ENCODE measurements at places on chromosomes 4 and X.
A peak's percentile ranks its signal among the peaks of the same experiment; 100 is the strongest.

DNA sequence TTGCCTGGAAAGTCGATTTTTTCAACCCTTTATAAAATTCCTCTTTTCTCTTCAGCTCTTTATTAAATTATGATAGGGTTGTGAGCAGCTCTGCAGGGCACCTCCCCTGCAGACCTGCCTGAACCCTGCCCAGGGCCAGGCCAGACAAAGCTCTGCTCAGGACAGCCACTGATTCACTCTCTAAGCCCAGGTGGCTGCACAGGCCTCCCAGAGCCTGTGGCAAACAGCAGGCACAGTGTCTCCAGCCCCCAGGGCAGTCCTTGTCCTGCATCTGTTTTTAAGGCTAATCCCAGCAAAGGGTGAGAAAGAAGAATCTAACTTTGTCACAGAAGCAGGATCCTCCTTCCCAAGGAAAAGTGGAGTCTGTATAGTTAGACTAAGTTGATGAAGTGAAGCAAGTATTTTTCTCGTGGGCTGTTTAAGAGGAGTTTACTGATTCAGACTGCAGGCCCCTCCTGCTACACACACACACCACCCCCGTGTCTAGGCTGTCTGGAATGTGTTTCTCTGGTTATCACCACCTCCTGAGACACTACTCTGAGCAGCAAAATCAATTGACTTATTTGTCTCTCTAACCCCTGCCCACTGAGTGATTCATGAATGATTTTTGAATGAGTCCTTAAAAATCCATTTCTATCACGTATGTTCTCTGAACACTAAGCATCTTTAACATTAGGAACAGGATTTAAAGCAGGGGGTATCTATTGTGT lies 101.7 kb downstream of the CHIC2 start:
- DNase-seq = no peak

- peak; percentile 42 for DNase-seq
These were observed 875 bp downstream of the LAP3 start for GRCh38 chr4:17577665-17578481.

DNA sequence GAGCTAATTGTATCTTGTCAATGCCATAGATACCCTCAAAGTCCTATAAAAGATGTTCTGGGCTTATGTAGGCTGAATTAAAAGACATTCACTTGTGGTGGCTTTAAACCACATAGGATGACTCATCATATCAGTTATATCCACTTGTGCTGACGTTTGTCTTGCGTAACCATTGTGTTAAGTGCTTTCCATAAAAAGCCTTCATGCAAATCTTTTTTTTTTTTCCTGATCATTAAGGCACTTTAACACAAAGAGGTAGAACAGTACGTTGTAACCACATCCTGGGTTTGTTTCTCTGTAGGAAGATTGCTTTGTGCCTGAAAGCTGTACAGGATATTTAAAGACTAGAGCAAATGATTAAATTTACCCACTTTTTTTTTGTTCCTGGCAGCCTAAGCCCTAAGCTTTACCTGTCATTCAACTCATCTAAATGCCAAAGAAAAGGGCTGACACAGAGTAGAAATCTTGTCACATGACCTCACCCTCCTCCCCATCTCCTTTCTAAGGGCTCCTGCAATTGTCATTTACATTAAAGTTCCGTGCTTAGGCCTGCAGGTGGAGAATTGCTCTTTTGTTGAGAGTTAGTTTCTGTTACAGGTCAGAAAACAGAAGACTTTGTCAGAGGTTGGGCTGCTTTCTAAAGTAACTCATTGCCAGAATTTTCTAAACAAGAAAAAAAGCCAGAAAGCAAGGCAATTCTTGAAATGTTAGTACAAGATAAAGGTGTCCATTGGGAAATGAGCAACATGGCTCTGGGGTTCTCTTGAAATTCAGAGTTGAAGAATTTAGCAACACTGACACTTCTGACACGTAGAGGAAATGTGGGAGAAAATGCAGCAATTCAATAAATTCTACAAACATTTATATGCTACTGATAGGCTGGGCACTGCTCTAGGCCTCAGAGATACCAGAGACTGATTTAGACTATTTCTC lies 555.6 kb downstream of the PPARGC1A start:
- peak; percentile 78 for DNase-seq

GRCh38 chrX:74521961-74522751 lies 92.3 kb downstream of the RLIM start:
- no peak for DNase-seq

GRCh38 chr4:47945930-47946726 lies 31.7 kb upstream of the NFXL1 start:
- DNase-seq = peak; percentile 16

DNA sequence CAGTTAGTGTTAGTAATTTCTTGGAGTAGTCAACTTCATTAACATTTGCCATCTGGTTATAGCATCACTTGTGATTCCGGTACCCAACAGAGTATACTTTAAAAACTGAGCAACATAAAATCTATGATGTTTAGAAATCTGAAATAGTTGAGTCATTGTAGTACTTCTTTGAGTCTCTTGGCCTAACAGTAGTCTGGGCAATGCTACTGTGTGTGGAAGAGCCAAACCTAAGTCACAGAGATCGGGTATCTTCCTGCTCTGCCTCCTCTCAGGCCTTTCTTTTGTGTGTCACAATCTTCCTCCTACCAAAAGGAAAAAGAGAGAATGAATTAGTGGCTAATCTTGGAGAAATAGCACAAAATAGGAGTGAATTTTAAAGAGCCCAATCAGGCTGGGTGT lies 25.5 kb downstream of the DCUN1D4 start:
- no peak for DNase-seq

DNA sequence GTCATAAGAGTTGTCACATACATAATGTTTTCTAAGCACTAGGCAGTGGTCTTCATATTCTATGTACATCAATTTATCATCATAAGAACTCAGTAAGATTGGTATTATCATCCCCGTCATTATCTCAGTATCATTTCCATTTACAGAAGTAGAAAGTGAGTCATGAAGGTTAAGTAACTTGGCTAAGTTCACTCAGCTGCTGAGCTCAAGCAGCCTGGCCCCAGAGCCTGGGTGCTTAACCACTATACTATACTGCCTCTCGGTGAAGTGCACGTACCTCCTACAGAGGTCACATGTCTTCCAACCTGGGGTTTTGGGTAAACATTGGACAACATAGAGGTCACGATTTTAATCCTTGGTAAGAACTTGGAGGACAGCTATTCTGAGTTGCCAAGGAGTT lies 161.5 kb upstream of the GATB start:
- no peak for DNase-seq

- DNase-seq = no peak
These were observed 119.6 kb downstream of the GATB start for GRCh38 chr4:151641167-151641566.

DNA sequence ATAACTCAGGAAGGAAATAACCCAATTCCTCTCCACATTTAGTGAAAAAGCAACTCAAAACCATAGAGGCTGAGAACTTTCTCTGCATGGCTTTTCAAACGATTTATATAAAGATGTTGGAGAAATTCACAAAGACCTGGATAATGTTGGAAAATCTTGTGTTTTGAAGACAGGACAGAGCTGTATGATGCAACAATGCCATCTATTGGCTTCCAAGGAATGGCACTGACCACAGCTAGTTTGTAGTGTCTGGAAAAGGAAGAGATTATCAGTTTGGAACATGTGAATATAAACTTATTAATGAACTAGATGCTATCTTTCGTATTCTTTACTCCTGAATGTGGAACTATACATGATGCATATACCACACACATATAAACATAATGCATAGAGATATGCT lies 503.6 kb downstream of the IL1RAPL1 start:
- peak; percentile 2 for DNase-seq

DNA sequence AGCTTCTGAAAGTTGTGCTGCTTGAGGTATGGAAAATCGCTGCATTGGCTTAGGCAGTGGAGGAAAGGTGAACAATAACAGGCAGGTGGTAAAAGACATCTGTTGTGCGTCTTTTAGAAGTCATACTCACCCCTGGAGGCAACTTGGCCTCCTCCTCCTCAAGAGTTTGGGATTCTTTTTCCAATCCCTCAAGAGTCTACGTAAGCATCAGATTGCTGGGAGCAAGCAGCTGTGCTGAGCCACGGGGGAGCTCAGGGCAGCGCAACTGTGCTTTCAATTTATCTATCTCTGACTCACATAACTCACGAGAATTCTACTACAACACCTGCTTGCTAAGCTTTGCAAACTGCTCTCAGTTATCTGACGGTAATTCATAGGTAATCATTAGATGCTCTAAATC lies 6.4 kb upstream of the RBMX2 start:
- no peak for DNase-seq

DNA sequence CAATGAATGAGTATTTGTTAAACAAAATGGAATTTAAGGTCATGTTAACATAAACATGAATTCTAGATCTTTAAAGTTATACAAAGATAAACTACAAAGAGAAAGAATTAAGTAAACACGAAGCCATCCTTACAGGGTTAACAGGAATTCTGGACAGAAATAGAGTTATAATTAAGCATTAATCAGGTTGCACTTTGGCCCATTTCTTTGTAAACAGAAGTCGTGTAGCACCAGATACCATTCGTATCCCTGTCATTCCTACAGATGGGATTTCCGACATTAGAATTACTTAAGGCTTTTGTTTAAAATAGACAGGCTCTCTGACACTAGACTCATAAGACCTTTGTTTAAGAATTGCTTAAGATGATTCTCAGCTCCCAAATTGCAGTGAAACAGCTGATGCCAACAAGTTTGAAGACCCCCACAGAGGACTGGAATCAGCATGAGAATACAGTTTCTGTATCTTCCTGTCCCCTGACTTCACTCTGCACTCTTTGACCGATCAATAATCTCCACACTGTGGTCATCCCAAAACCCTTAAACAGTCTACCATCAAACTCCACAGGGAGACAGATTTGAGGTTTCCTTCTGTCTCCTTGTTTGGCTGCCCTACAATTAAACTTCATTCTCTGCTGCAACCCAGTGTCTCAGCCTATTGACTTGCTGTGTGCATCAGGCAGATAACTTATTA lies 22.3 kb upstream of the TMEM150C start:
- no peak for DNase-seq

- no peak for DNase-seq
These were observed 174.4 kb upstream of the FGF13 start for GRCh38 chrX:138885886-138886285.

- DNase-seq = no peak
These were observed 489.1 kb downstream of the SMARCA1 start for GRCh38 chrX:129034196-129034595.

DNA sequence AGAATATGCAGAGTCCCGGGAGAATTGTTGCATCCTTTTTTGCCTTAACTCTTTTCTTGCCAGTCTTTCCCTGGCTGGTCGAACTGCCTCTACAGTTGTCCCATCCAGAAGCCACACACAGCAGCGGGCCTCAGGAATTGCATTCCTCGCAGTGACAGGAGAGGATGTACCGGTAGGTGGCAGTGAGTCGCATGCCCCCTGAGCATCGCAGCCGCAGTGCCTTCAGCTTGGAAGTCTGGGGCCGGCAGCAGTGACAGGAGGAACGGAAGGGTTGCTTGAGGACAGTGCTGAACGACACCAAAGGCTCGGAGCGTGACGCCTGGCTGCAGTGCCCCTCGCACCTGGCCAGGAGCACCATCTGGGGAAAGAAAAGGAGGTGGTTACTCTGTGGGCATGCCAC lies 23.5 kb downstream of the NDP start:
- DNase-seq = peak; percentile 44

DNA sequence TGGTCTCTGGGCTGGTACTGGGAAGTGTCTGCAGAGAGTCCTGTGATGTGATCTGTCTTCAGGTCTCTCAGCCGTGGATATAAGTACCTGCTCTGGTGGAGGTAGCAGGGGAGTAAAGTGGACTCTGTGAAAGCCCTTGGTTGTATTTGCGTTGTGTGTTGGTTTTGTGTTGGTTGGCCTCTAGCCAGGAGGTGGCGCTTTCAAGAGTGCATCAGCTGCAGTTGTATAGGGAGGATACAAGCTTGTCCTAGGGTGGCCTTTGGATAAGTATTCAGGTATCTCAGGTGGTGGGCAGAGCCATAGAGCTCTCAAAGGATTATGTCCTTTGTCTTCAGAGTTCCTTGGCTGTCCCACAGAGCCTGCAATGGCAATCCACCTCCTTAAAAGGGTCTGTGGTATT lies 111.6 kb downstream of the MAGEB17 start:
- DNase-seq = no peak

- no peak for DNase-seq
These were observed 55.8 kb downstream of the RGS12 start for GRCh38 chr4:3348621-3349020.

- DNase-seq = no peak
These were observed 109.9 kb upstream of the SORBS2 start for GRCh38 chr4:185921583-185922555.

GRCh38 chr4:182307746-182308145 lies 64.5 kb downstream of the TENM3 start:
- DNase-seq = no peak

GRCh38 chrX:70434914-70435586 lies 9.6 kb upstream of the DLG3 start:
- no peak for DNase-seq

DNA sequence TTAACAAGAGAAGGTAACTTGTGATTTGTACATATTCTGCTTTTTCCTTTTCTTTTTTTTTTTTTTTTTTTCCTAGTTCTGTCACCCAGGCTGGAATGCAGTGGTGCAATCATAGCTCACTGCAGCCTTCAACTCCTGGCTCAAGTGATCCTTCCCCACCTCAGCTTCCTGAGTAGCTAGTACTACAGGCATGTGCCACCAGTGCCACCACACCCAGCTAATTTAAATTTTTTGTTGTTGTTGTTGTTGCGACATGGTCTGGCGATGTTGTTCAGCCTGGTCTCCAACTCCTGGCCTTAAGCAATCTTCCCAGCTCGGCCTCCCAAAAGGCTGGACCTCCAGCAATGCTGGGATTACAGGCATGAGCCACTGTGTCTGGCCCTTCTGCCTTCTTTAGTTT lies 1.5 kb upstream of the TACR3 start:
- no peak for DNase-seq

GRCh38 chr4:151674804-151675391 lies 85.9 kb downstream of the GATB start:
- DNase-seq = peak; percentile 71

GRCh38 chr4:40808926-40809457 lies 59.2 kb downstream of the NSUN7 start:
- no peak for DNase-seq

GRCh38 chr4:184950117-184950830 lies 68.0 kb upstream of the HELT start:
- no peak for DNase-seq

DNA sequence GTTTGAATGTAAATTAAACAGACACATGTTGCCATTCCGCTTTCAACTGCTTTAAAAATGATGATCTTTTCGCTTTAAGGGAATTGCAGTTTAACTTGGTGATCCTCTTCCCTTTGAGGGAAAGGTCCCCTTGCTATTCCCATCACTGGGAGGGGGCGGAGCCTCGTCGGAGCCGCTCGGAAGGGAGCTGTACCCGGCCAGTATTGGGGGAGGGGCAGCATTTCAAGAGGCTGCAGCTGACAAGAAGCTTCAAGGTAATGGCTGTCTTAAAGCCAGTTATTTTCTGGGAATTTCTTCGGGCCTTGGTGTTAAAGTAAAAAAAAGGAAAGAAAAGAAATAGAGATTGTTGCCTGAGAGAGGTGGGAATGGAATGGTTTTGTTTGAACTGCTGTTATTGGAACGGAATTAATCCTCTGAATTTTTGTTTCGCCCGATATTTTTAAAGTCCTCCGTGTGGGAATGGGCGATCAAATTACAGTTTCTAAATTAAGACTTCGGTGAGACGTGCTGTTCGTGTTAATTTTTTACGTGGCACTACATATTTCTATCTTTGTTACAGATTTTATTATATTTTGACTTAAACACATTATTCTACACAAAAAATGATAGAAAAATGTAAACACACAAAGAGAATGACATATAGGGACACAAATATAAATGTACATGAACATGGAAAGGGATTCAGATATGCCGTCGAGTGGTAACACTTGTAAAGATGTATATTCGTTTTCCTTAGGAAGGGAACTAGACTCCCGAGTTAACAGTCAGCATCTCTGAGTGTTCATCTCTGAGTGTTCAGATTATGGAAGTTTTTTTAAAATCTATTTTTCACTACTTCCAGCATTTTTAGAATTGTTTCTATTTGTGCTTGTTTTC lies 9.2 kb downstream of the PWWP3B start:
- peak; percentile 60 for DNase-seq
